ENCODE measurements at places on chromosomes 1 and 21.
A peak's percentile ranks its signal among the peaks of the same experiment; 100 is the strongest.

- DNase-seq = no peak
These were observed 65.0 kb downstream of the KIRREL1 start for GRCh38 chr1:158058237-158058985.

DNA sequence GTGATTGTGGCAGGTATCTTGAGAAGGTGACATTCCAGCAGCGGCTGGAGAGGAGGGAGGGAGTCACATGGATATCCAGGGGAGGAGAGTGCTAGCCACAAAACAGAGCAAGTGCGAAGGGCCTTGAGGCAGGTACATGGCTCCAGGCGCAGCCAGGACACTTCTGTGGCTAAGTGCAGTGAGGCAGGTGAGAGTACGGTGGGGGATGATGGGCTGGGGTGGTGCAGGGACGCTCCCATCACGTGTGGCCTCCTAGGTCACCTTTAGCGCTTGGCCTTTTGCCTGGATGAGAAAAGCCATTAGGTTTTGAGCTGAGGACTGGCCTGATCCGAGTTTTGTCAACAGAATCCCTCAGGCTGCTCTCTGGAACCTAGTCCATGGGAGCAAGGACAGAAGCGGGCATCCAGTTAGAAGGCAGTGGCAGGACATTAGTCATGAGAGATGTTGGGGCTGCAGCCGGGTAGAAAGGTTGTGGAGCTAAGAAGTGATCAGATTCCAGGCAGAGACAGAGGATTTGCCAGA is 31.6 kb downstream of the SMYD2 start:
- no peak for DNase-seq

- DNase-seq = no peak
These were observed 98.5 kb downstream of the DISC1 start for GRCh38 chr1:231724876-231725647.

DNA sequence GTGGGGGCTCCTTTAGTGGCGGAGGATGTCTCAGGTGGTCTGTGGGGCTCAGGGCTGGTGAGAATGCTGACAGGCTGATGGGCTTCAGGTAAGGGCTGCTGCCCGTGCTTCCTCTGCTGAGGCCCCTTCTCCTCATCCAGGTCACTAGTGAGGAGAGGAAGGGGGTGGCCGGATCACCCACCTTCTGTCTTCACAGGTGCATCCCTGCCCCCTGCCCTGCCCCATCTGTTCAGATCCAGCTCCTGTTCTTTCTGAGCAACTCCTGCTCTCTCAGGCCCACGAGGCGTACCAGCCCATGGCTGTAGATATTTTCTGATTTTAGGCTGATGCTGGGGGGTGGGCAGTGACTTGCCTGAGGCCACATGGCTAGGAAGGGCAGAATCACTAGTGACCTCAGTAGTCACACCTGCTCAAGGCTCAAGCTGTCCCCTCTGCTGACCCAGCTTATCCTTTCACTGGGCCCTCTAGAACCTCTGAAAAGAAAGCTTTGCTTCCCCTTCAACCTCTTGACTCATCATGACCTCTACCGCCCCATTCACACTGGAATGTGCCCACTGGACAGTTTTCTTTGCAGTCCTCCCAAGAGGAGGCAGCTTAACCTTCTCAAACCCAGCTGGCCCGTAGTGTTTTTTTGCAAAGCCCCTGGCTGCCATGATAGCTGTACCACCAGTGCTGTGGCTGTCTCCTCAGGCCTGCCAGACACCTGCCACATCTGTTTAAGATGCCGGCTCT is 14.8 kb downstream of the DCST2 start:
- DNase-seq = no peak

DNA sequence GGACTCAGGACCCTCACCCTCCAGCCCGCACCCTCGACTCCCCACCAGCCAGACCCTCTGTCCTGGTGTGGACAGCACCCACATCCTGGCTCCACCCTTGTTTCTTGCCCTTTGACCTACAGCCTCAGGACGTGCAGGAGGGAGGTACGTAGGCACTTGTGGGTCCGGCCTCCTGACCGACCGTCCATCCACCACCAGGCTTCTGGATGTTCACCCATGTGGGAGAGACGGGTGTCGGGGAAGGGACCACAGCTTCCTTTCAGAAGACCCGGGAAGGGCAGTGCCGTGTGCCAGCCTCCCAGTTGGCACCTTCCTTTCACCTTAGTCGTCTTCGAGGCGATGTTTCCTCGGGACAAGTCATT is 61.4 kb downstream of the PRKCZ start:
- DNase-seq = no peak

DNA sequence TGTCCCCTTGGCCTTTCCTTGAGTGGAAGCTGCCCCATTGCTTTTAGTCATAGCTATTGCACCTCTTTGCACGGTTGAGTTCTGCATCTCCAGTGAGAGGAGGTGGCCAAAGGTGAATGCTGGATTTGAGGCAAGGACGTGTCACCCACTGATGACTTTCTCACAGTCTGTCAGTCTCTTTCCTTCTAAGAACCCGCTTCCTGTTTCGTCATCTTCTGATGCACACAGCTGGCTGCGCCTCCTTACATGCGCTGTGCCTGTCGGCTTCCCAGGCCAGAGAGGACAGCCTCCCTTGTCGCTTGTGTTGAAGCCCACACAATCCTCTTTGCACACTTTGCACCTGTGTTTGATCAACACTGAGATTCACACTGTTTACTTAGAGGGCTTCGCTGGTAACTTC is 41.8 kb upstream of the PWP2 start:
- peak; percentile 76 for DNase-seq

GRCh38 chr1:11982010-11982392 is 1.8 kb downstream of the MFN2 start:
- no peak for DNase-seq

DNA sequence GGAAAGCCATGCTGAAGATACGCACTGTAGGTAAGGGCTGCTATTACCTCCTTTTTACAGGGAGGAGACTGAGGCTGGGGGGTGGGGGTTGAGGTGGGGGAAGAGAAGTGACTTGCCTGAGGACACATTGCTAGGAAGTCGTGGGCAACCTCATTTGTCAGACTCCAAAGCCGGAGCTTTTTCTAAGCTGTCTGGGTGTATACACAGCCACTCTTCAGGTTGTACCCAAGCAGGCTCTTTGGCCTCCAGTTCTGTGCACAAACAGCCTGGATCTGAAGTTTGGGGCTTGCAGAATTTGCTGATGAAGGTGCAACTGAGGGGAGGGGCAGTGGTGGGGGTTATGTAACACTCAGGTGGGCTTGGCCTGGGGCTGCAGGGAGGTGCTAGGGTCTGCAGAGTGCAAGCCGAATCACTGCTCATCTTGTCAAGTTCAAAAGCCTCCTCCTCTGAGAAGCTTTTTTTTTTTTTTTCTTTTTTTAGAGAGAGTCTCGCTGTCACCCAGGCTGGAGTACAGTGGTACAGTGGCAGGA is 16.9 kb downstream of the TINAGL1 start:
- DNase-seq = no peak

DNA sequence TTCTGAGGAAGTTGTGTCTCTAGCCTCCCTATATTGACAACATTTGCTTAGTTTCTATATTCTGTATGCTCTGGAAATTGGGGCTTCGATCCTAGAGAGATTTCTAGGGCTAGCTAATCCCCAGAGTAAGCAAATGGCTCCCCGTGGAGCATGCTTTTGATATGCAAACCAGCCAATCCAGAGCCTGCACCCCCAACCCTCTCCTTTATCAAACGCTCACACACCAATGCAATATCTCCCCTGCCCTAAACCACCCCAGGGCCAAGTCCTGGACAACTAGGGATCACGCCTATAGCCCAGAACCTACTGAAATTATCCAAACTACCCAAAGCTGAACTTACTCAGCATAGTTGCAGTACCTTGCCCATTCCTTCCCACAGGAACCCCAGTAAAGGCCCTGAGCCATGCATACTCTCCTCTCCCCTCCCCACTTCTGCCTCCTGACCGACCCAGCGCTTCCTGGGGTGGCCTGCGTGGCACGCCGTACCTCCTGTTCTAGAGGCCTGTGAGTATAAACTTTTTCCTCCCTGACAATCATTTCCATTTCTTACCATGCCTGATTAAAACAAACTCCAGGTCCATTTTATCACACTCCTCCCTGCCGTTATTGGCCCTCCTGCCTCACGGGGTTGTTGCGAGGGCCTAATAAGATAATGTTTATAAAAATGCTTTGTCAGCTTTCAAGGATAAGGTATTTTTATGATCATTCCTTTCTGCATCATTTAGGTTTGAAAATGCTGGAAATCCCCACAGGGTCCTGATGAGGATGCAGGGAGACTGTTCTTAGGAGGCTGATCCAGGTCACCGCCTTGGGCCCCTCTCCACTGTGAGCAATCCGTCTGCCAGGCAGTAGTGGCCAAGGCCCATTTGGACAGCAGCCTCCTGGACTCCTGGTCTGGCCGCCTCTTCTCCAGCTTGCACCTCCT is 102.7 kb downstream of the TENT5C start:
- DNase-seq = no peak

DNA sequence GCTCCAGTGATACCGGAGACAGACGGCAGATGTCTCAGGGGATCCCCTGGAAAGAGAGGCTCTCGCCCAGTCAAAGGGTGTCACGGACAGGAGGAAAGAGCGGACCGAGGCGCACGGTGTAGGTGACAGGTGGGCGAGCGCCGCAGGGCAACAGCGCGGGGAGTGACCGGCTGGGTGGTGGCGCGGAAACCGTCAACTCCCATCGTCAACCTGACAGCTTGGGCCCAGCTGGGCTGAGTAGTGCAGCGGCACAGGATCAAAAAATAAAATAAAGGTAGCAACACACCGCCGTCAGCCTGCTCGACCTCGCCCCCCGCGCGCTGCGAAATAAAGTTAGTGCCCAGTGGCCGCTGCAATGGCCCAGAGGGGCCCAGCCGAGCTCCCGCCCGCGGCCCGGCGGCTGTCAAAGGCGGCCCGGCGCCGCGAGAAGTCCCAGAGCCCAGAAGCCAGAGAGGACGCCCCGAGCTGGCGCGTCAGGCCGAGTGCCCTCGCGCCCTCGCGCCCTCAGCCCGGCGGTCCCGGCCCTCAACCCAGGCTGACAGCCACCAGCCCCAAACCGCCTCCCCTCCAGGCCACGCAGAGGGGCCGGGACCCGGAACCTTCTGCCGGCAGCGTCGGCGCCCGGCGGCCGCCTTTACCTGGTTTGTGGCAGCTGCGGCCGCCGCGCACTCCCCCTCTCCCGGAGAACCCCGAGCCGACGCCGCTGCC is at the start of gene LYST:
Gene LYST (minus strand): TSS at position 702 of the 708 bp plus-strand sequence. CDS start 36,489 bp downstream, outside the sequence.
- peak; percentile 38 for DNase-seq

DNA sequence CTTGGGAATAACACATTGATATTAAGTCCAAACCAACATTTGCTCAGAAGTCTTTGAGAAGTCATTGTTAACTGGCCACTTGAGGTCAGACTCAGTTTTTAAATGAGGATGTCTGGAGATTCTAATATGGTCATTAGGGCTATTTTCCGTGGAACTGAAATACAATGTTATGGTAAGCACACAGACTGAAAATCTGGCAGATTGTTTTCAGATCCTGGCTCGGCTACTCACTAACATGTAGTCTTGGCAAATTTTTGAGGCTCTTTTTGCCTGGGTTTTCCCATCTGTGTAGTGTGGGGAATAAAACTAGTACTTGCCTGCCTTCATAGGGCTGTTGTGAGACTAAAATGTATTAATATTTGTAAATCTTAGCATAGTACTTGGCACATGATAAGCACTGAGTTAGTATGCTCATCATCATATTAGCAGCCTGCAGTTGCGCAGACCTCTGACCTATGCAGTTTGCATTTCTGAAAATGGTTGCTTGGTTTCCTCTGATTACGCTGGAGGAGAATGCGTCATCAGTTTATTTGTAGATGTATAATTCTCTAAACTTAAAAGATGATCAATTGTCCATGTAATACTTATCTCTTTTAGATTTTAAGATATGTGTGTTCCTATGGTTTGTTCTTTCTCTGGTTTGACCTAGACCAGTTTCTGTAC is 100.8 kb downstream of the C1orf21 start:
- no peak for DNase-seq

DNA sequence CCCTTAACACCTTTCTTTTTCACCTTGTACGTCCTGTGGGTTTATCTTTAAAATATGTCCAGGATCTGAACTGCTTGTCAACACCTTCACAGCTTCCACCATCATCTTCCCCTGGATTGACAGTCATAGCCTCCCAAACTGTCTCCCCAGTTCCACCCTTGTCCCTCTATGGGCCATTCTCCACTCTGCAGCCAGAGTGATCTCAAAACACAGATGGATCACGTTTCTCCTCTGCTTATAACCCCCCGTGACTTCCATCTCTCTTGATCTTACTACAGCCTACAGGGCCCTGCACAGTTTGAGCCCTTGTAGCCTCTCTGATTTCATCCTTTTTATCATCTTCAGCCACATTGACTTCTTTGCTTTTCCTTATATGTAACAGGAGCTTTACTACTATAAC is 4.3 kb downstream of the INSRR start:
- DNase-seq = no peak

DNA sequence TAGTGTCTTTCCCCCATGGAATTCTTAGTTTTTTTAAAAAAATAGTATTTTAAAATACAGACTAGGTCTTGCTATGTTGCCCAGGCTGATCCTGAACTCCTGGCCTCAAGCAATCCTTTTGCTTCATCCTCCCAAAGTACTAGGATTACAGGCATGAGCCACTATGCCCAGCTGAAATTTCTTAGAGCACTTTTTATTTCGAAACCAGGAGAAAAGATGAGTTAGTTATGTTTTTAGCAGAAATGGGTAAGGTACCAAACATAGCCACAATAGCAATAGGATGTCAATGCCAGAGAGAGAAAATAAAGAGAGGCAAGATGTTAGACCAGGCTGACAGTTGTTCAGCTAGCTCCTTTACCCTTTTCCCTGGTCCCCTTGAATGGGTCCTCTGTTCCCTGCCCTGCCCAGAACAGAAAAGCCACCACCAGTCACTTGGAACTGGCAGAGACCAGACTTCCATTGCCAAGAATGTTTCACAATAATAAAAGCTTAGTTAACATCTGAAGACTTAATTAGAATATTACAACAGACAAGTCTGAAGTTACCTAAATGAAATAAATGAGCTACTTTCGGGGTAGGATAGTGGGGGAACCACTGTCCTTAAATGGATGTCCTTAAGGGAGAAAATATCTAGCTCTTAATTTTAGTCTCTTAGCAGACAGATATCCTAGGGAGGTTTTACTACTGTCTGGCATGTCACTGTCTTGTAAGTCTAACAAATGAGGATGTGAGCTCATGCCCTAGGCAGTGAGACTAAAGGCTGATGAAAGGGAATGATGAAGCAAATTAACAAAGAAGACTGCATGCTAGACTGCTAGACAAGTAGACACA is 54.3 kb downstream of the ABL2 start:
- DNase-seq = no peak

DNA sequence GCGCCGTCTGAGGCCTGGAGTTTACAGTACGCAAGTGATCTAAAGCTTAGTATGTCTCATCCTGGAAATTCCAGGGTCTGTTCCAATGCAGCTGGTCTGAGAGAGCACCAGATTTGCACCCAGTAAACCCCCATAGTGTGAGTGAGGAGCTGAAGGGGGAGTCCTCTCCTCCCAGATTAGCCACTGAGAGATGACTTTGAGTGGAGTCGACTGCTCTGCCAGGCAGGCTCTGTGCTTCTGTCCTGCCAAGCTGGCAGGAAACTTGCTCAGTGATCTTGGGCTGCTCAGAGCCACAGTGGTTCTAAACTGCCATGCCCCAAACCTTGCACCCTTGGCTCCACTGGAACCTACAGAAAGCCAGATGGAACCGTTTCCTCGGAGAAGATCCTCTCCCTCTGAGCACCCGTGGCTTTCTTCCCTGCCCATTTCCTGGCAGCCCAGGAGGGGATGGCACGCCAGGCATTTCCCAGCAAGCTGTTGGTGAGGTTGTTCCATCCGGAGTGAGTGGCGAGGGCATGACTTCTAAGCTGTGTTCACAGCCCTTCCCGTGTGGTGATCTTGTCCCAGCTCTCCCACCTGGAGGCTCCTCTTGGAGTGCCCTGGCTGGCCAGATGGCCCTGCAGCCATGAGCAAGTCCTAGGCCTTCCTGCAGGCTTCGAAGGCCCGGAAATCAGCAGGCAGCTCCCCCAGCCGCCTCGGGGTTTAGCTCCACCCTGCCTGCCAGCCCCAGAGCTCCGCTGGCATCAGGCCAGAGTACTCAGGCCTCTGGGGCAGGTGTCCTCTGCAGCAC is 125.9 kb upstream of the VAMP3 start:
- DNase-seq = no peak

Measured in effector memory CD4-positive, alpha-beta T cell (primary cell).